ENCODE measurements at places on chromosomes 3 and 15.

DNA sequence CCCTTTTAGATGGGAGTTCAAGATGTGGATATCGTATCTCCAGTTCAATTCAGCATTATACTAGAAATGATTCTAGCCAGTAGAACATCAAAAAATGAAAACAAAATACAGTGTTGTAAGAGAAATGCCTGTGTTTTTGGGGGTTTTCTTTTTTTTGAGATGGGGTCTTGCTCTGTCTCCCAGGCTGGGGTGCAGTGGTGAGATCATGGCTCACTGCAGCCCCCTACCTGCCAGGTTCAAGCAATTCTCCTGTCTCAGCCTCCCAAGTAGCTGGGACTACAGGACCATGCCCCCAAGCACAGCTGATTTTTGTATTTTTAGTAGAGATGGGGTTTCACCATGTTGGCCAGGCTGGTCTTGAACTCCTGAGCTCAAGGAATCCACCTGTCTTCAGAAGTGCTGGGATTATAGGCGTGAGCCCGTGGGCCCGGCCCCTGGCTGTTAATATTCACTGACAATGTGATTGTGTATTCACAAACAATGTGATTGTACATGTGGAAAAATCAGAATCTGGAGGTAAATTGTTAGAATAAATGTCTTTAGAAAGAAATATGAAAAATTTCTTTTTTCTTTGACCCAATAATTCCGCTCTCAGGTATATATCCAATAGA, 59.0 kb downstream of the ARIH1 start:
- DNase-seq = peak; percentile 6

DNA sequence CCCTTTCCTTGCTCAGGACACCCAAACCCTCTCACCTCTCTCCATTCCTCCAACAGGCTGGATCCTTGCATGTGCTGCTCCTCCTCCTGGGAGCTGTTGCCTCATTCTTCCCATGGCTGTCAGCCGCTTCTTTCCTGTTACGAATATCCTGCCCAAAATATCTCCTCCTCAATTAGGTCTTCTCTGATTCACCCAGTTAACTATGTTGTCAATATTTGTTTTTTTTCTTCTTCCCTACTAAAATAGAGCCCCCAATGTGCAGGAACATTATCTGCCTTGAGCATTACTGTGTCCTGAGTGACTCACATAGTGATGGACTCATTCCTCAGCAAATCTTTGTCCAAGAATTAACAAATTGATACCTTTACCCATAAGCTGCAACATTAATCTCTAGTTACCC, 357.2 kb downstream of the CLSTN2 start:
- DNase-seq = no peak

DNA sequence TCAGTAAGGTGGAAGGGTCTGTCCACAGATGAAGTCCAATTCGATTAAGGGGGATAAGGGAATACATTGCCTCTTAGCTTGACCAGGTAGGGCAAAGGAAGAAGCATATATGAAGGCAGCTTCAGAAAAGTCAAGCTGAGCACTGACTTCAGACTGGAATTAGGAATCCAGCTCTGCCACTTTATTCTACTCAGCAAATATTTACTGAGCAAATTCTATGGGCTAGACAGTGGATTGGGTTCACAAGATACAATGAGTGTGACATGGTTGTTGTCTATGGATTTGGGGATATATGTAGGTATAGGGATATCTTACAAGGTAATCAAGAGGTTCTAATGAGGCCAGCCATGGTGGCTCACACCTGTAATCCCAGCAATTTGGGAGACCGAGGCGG, 526 bp downstream of the ADIPOQ start:
- DNase-seq = no peak

- no peak for DNase-seq
Observed at GRCh38 chr3:22225161-22225560, 474.2 kb upstream of the ZNF385D start.

DNA sequence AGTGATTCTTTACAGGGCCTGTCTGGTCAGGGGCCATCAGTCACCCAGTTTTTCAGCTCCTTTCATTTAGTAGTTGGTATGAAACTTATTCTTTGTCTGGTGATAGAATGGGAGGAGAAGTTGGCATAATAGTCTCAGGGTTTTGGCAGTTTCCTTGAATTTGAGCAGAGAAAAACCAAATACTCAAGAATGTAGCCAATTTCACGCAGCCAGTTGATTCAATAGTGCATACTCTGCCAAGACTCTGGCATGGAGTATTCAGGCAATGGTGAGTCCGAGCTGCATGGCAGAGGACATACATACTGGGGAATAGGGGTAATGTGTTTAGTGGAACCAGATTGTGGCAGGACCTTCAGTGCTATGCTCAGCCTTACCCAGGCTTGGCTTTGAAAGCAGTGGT, 118.3 kb downstream of the GALK2 start:
- DNase-seq = no peak

- DNase-seq = no peak
Observed at GRCh38 chr15:70171256-70171886, 73.7 kb upstream of the TLE3 start.

DNA sequence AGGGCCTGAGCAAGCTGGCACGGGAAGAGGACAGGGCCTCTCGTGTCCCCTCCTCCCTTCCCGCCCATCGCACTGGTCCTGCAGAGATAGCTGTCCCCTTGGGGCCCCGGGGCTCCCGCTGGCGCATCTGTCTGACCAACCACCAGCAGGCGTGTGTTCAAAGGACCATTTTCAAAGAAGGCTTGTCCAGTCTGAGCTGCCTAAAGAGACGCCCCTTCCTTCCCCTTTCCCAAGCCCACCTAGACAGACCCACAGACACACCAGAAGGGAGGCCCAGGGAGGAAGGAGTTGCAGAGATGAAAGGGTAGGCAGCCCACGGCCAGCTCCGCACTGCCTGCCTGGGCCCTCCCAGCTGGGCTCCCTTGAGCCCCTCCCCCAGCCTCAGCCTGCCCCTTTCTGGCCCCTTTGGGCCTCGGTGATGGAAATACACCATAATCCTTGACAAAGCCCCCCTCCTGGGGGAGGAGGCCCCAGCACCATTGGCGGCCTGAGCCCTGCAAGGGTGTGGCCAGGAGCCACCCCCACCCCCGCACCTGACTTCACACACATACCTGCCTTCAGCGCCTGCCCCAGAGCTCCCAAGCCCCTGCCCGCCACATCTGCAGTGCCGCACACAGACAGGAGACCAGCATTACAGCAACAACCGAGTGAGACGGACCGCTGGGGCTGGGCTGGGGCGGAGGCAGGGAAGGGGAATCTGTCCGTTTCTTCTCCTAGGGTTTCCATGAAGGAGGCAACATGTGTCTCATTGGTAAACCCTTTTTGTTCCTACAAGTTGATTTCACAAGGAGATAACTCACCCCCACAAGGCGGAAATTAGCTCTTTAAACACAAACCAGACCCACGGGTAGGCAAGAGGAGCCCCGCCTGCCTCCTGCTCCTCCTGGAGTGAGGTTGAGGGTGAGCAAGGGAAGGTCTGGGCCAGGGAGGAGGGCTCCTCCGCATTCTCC, at the start of gene STRA6:
TSS of gene STRA6 (minus strand) at position 336 of the 950 bp plus-strand sequence. CDS start 520 bp downstream, outside the sequence.
- DNase-seq = no peak

- no peak for DNase-seq
Observed at GRCh38 chr3:108448593-108448992, 61.8 kb downstream of the MYH15 start.
